Nucleus accumbens (tissue), 56 donors: ENCODE measurements at places on chromosomes 11 and 22.

DNA sequence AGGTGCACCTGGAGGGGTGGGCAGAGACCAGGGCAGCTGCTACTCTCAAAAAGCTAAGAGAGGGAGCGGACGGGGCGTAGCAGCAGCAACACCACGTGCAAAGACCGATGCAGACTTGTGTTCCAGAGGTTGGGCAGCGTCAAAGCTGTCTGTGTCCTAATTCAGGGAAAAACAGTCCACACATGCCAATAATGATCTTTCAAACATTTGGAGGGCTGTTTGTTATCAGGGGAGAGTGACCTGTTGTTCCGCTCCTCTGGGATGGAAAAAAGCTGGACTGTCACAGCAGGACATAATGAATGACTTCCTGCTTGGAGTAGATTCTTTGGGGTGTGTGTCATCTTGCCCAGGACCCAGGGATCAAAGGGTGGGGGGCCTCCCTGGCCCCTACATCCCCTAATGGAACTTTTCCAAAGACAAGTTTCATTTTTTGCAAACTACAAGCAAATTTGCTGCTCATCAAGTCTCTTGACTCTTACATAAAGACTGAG is 6.2 kb upstream of the FBLN1 start:
- DNase-seq, result no peak

- no peak for DNase-seq
Observed at GRCh38 chr22:19105456-19105855, 16.8 kb downstream of the DGCR2 start.

- DNase-seq, result no peak
Observed at GRCh38 chr11:30825723-30826122, 239.6 kb upstream of the MPPED2 start.

GRCh38 chr11:65620666-65621065 is 5.1 kb downstream of the PCNX3 start:
- no peak for DNase-seq

DNA sequence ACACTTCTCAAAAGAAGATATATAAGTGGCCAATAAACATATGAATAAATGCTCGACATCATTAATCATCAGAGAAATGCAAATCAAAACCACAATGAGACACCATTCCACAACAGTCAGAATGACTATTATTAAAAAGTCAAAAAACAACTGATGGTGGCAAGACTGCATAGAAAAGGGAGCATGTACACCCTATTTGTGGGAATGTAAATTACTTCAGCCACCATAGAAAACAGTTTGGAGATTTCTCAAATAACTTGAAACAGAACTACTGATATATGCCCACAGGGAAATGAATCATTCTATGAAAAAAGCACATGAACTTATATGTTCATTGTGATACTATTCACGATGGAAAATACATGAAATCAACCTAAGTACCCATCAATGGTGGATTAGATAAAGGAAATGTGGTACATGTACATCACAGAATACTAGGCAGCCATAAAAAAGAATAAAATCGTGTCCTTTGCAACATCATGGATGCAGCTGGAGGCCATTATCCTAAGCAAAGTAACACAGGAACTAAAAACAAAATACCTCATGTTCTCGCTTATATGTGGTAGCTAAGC is 42.4 kb downstream of the GLYATL2 start:
- DNase-seq, result no peak

GRCh38 chr22:47167056-47167455 is 404.6 kb downstream of the TBC1D22A start:
- DNase-seq, result no peak

GRCh38 chr22:28841111-28841510 is 40.7 kb upstream of the XBP1 start:
- DNase-seq, result no peak

GRCh38 chr11:131918663-131919062 is 548.2 kb downstream of the NTM start:
- no peak for DNase-seq

DNA sequence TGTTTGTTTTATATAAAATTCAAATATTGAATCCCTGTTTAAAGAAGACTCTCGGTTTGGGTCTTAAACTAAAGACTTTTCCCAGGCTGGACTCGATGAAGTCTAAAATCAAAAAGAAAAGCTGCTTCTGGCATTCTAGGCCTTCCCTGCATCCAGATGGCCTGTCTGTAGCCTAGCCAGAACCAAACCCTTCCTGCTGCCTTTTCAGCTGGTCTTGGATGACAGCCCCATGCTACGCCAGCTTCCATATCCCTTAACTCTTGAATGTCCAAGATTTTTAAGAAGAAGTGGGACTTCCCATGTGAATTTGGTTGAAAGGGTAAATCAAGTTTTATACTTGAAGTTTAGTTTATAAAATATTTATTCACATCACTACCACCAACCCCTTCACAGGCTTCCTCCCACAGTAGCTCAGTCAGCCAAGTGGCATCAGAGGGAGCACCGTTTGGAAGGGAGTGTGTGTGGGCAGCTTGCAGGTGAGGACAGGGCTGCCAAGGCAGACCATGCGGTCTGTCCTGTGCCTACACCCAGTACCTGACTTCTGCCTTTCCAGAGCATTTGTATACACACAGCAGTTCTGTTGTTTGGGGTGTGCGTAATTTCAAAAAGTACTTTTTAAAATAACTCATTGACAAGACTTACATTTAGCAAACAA is 18.2 kb upstream of the PSMA1 start:
- no peak for DNase-seq

DNA sequence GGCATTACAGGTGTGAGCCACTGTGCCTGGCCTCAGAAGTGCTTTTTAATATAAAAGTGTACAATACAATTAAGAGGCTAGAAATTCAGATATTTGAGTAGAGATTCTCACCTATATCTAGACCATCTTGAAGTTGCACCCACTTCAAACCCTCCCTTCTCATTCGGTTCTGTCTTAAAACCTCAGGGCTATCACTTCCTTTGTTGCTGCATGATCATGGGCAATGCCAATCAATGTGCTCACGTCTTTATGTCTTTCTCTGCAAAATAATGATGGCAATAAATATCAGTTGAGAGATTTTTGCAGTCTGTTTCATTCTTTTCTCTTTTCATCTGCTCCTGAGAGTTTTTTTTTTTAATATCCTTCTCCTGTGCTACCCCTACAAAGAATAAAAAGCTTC is 9.3 kb upstream of the NUP160 start:
- DNase-seq, result no peak

- no peak for DNase-seq
Observed at GRCh38 chr11:131471976-131472375, 101.6 kb downstream of the NTM start.

DNA sequence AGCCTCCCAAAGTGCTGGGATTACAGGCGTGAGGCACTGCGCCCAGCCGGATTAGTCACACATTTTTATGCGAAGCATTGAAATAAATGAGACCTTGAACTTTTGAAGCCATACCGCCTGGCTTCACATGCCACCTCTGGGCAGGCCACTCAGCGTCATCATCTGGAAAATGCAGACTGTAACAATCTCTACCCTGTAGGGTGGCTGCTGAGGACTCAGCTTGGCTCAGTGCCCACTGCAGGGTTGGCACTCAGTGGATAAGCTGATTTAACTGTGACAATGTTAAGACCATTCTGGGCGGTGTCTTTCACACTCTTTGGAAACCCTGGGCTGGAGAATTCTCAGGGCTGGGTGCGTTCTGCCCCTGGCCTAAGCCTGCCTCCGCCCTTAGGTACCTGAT is 8.5 kb downstream of the SH3BP1 start:
- DNase-seq, result no peak

- DNase-seq, result no peak
Observed at GRCh38 chr11:74581954-74582547, 10.3 kb upstream of the POLD3 start.

GRCh38 chr11:114078423-114078822 is 18.9 kb downstream of the ZBTB16 start:
- no peak for DNase-seq

DNA sequence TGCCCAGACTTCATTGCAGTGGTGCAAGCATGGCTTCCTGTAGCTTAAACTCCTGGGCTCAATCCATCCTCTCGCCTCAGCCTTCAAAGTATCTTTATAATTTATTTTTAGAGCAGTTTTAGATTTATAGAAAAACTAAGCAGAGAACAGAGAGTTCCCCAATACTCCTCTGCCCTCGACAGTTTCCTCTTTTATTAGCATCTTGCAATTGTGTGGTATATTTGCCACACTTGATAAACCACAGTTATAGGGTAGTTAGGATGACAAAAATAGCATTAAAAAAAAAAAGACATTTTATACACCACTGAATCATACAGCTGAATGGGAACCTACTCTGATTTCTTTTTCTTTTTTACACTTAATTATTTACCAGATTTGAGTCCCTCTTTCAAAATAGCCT is 31.2 kb downstream of the MS4A2 start:
- DNase-seq, result no peak

GRCh38 chr11:97019754-97020153 is 629.9 kb downstream of the JRKL start:
- DNase-seq, result no peak

DNA sequence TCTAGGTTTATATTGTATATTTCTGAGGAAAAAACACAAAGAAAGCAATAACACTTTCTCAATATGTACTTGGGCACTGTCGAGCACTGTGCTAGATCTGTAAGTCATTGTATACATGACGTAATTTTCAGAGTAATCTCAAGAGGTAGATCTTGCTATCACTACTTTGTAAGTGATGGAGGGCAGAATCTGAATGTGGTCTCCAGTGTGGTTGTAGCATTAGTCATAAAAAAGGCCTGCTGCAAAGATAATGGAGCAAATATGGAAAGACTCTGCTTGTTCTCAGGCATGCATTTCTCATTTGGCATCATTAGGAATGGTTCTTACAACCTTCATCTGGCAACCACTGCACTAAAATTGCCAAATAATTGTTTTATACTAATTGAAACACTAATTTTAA is 419.8 kb upstream of the CCDC179 start:
- no peak for DNase-seq

DNA sequence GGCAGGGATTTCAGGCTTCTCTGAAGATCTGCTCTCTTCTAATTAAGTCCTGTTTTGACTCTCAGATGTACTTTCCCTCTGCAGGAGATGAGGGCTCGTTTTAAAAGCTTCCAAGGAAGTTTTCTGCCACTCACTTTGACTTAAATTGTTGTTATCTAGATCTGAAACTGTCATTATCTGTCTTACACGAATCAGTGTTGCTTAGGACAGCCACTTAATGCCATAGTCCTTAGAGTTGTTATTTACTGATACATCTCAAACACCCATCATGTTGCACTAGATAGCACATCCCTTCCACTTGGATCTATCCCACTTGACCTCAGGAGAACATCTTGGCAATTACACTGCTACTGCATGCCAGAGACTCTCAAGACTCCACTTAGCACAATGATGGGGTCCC is 86.9 kb upstream of the FAT3 start:
- no peak for DNase-seq

GRCh38 chr11:113877670-113878055 is 2.3 kb upstream of the USP28 start:
- DNase-seq, result no peak

GRCh38 chr22:36134182-36134581 is 26.4 kb downstream of the APOL3 start:
- DNase-seq, result no peak

GRCh38 chr11:13942971-13943381 is 19.5 kb upstream of the SPON1 start:
- DNase-seq, result no peak

- DNase-seq, result no peak
Observed at GRCh38 chr11:104301776-104302175, 137.8 kb upstream of the PDGFD start.

- DNase-seq, result no peak
Observed at GRCh38 chr22:22593964-22594656, 35.0 kb upstream of the PRAME start.

- DNase-seq, result no peak
Observed at GRCh38 chr11:2387266-2387987, 10.3 kb downstream of the CD81 start.

- DNase-seq, result no peak
Observed at GRCh38 chr11:2302896-2303626, 1.2 kb downstream of the TSPAN32 start.

- DNase-seq, result no peak
Observed at GRCh38 chr22:40010746-40011145, 16.0 kb downstream of the FAM83F start.

- DNase-seq, result no peak
Observed at GRCh38 chr11:27672836-27673464, 27.3 kb downstream of the BDNF start.

DNA sequence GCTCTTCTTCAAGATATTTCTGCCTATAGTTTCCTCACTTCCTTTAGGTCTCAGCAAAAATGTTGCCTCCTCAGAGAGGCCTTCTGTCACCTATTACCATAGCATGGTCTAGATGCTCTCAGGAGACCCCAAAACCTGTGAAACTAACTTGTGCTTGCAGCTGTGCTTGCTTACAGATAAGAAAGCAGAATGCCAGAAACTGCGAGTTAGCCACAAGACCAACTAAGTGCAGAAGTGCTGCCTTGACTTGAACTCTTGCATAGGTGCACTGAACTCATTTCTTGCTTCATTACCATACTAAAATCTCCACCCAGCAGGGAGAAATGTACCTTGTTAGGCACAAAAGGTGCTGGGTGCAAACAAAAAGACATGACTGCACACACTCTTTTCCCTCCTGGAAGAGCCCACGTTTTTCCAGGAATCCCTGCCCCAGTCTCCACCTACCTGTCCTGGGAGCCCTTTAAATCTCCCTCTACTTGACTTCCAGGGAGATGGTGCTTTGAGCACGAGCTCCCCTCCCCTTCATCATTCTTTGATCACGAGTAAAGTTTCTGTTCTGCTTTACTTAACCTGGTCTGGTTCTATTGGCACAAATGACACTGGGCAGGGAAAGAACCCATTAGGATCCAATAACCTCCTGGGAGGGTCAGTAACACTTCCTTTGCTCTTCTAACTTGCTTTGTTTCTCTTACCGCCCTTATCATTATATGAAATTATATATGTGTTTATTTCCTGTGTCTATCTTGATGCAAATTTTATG is 137.7 kb upstream of the DDI1 start:
- no peak for DNase-seq

DNA sequence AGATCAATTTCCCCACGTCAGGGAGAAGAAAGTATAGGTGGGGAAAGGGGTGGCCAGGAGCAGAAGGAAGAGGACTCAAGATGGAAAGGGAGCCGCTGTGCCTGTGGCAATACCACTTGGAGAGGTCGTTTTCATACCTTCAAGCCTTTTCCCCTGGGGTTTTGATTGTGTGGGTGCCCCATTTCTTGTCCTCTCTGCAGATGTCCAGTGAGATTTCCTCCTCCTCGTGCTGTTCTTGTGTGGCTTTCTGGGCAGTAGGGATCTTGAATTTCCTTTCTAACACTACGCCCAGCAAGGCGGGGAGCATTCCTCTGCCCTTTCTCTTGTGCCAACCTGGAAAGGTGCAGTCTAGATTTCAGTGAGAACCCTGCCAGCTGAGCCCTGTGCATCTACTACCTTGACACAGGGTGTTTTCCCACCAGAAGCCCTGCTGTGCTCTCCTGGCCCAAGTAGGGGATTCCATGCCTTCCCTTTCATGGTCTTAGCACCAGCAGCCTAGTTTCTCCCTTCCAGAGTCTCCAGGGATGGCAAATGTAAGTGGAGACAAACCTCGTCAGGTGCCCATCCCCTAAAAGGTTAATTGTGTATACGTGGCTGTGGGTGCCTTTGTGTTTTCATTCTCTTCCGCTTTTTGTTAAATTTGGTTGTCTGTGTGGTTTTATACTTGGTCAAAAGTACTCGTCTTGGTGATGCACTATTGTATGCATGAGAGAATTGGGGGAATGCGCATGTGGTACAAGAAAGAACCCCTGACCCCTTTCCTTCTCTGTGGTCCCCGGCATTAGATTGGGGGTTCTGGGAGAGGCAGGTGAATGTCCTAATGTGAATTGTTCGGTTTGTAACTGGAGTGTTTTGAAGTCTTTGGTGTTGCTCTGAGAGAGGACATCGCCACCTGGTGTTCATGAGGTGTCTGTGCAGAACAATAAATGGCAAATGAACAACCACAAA is 71.4 kb upstream of the MPEG1 start:
- DNase-seq, result peak; percentile 12

GRCh38 chr22:32533265-32534111 is 58.9 kb downstream of the FBXO7 start:
- no peak for DNase-seq
